CD4-positive, CD25-positive, alpha-beta regulatory T cell (primary cell): ENCODE measurements at places on chromosomes 12 and 14. TPM values are rescaled to one million over a fixed set of nuclear protein-coding genes. Genes with fewer than 3 reads are reported as not detected.

- no peak for DNase-seq
Observed at GRCh38 chr12:16112612-16113560, 164.6 kb downstream of the SLC15A5 start.

GRCh38 chr14:74532246-74532645 lies 38.7 kb downstream of the ISCA2 start:
- DNase-seq: no peak

GRCh38 chr12:3436461-3437065 lies 54.4 kb upstream of the PRMT8 start:
- no peak for DNase-seq

GRCh38 chr12:92244036-92244435 lies 98.4 kb upstream of the BTG1 start:
- no peak for DNase-seq

DNA sequence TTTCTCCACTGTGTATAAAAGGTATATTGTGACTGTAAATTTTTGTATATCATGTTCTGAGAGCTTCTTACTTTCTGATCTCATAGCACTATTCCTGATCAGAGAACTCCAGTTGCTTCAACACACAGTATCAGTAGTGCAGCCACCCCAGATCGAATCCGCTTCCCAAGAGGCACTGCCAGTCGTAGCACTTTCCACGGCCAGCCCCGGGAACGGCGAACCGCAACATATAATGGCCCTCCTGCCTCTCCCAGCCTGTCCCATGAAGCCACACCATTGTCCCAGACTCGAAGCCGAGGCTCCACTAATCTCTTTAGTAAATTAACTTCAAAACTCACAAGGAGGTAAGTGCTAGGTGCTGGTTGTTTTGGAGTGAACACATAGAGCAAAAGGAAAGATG lies 30.9 kb downstream of the CKB start:
- DNase-seq: no peak

DNA sequence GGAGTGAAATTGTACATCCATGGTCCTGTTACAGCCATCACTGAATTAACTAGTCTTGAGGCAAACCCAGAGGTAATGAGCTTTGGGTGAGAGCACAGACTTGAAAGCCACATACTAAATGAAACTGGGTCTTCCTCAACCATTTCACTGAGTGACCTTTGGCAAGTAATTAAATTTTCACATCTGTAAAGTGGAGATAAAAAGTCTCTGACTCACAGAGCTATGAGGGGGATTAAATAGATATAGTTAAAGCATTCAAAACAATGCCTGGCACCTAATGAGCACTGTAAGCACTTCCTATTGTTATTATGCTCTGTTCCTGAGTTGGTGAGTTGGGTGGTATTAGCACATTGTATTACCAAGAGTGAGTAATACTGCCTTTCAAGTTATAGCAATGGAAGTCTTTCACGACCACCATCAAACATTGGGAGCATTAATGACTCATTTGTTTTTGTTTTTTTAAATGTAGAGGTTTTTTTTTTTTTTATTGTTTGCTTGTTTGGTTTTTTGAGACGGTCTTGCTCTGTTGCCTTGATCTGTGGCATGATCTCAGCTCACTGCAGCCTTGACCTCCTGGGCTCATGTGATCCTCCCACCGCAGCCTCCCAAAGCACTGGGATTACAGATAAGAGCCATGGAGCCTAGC lies 12.5 kb upstream of the STRN3 start:
- no peak for DNase-seq

GRCh38 chr14:101840649-101841369 lies 79.3 kb downstream of the PPP2R5C start:
- no peak for DNase-seq

GRCh38 chr12:23686095-23686494 lies 263.4 kb downstream of the SOX5 start:
- DNase-seq: no peak

GRCh38 chr14:35337269-35338255 lies 45.4 kb downstream of the PSMA6 start:
- DNase-seq: no peak

- DNase-seq: no peak
Observed at GRCh38 chr14:23345987-23346692, 6.5 kb downstream of the SLC22A17 start.

DNA sequence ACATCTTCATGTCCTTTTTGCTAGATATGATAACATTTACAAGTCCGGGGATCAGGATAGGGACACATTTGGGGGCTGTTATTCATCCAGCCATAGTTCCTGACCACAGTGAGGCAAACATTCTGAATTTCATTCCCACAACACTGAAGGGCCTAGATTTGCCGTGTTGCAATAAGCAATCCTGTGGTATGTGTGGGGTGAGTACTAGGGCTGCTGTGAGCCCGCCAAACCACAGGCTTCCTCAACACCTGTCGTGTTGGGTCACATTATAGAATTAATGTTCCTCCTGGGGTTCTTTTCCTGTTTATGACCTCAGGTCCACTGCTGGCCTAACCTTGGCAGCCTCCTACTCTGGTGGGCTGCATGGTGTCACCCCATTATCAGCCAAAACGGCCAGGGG lies 119.2 kb downstream of the TBC1D30 start:
- no peak for DNase-seq

- no peak for DNase-seq
Observed at GRCh38 chr12:130418251-130418650, 80.6 kb downstream of the PIWIL1 start.

DNA sequence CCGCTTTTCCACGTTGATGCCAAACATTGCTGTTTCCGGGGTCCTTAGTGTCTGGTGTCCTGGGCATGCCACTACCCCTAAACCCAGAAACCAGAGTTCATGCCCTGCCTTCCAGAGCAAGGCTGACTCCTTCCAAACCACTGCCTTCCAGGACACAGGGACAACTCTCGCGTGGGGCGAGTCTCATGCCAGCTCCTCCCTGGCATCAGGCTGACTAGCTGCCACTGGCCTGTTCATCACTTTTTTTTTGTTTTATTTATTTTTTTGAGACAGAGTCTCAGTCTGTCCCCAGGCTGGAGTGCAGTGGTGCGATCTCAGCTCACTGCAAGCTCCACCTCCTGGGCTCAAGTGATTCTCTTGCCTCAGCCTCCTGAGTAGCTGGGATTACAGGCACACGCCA lies 4.8 kb downstream of the SETD1B start:
- DNase-seq: no peak

DNA sequence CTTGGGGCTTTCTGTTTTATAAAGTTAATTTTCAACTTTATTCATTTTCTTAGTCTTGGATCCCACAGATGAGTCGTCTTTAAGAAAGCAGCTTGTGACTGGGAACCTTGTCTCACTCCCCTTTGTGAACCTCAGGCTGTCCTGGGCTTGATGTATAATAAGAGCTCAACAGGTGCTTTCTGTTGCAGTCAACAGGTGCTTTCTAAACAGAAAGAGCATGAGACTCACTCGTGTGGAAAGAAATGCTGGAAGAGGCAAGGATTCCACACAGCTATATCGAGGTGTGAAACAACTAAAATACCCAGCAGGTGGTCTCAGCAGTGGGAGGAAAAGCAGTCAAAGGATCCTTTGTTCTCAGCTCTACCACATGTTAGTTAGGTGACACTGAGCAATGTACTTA lies 398.9 kb downstream of the EGLN3 start:
- no peak for DNase-seq

Gene IL26
- not detected for total RNA-seq

Gene CPNE6
- total RNA-seq: not detected

Gene SMAGP
- 3.4 TPM for total RNA-seq
